GM12878 (cell line): ENCODE measurements at places on chromosomes 3 and 15. TPM values are rescaled to one million over a fixed set of nuclear protein-coding genes. Genes with fewer than 3 reads are reported as not detected.

DNA sequence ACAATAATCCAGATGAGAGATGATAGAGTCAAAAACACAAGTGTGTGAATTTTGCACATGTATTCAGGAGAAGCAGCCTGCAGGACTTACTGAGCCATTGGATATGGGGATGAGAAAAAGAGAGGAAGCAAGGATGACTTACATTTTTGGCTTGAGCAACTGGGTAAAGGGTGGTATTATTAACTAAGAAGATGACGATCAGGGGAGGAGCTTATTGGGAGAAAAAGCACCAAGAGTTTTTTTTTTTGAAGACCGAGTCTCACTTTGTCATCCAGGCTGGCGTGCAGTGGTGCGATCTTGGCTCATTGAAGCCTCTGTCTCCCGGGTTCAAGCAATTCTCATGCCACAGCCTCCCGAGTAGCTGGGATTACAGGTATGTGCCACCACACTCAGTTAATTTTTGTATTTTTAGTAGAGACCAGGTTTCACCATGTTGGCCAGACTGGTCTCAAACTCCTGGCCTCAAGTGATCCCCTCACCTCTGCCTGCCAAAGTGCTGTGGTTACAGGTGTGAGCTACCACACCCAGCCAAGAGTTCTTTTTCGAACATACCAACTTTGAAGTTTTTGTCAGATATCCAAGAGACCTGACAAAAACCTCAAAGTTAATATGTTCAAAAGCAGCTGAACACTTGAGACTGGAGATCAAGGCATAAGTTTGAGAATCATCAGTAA lies 14.8 kb upstream of the SH3BP5 start:
- H3K4me1 ChIP-seq: peaks cover 42% of the 10 kb centered on the region
- no peak for DNase-seq
- H3K36me3 ChIP-seq: no peaks in the 10 kb centered on the region
- no peaks in the 10 kb centered on the region for H3K27me3 ChIP-seq
- peak overlapping the region; percentile 1; the same call in 1 of the 2 replicates for H3K27ac ChIP-seq

GRCh38 chr3:99741588-99741987 lies 76.1 kb upstream of the CMSS1 start:
- no peak for DNase-seq
- H3K4me1 ChIP-seq: no peaks in the 10 kb centered on the region
- H3K27ac ChIP-seq: no peak overlapping the region
- H3K4me3 ChIP-seq: no peak overlapping the region

GRCh38 chr15:92168066-92168683 lies 225.5 kb upstream of the ST8SIA2 start:
- DNase-seq: no peak
- no peak overlapping the region for H3K4me3 ChIP-seq
- H3K4me1 ChIP-seq: no peaks in the 10 kb centered on the region
- H3K36me3 ChIP-seq: no peaks in the 10 kb centered on the region
- H3K27ac ChIP-seq: no peak overlapping the region
- H3K27me3 ChIP-seq: no peaks in the 10 kb centered on the region

Gene LRRC15
- total RNA-seq: not detected in 2 replicates

Gene ABI3BP
- total RNA-seq: 0.10 and 0.53 TPM in 2 replicates
